ENCODE measurements at places on chromosomes 3 and 15.

DNA sequence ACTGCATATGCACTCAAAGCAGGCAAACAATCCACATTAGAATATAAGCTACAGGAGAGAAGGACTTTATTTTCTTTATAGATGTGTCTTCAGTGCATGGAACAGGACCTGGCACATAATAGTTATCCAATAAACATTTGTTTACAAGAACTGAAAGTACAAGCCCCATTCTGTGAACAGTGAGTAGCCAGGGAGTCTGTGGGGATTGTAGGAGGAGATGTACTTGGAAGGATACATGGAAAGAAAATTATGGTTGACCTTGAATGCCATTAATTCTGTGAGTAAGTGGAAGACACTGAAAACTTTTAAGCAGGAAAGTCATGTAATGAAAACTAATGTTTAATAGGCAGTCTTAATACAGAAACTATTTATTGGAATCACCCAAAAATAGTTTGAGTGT lies 28.3 kb downstream of the MASP1 start:
- no peak for DNase-seq

DNA sequence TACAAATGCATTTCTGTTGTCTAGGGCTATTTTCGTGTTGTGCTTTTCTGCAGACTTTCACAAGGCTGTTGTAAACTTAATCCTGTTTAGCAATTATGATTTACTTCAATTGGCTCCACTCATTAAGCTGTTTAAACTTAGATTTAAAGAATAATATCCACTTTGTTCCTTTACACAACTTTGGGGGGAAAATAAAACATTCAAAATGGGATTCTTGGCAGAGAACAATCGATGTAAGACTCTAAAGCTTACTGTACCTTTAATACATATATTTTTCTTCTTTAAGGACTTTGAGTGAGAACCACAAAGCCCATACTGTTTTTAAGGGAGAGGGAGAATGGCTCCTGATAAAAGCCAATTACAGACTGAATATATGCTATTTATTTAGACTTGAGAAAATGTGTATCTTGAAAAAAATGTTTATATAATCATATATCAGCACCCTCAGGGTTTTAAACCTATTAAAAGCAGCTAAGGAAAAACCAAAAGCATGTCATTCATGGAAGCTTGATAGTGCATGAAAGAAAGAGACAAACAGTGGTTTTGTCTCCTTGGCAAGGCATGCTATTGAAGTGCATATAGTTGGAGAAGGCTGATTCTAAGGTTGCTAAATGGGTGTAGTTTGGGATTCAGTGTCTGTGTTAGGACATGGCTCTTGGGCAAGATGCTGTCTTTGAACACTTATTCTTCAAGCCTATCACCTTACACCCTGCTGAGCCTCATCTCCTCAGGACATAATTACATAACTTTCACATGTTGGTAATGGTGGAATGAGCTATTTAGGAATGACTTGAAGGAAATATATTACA lies 293.4 kb upstream of the TBC1D5 start:
- DNase-seq, result no peak

DNA sequence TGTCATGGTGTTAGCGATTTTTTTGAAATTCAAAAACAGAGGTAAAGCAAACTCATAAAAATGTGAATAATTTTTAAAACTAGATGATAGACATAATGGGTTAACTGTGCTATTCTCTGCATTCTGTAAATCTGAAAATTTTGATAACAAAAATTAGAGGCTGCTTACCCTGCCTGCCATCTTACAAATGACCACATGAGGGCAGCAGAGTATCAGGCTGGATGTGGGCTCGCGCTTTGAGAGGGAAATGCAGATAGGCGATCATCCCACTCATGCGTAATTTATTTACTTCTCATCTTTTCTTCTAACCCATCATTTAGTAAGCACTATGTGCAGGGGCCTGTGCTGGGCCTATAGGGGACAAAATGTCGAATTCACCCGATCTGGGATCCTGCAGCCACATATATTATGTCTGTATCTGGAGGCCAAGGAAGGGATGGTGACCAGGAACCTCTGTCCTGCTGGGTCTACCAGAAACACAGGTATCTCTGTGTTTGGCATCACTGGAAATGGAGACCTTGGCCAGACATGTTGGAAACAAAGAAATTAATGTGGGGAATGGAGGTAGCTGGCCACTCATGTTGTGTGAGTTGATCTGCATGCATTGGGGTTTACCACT lies 7.8 kb upstream of the RAD18 start:
- peak; percentile 75 for DNase-seq

- DNase-seq, result peak; percentile 2
These were observed 48.7 kb upstream of the WDR72 start for GRCh38 chr15:53808058-53808706.

DNA sequence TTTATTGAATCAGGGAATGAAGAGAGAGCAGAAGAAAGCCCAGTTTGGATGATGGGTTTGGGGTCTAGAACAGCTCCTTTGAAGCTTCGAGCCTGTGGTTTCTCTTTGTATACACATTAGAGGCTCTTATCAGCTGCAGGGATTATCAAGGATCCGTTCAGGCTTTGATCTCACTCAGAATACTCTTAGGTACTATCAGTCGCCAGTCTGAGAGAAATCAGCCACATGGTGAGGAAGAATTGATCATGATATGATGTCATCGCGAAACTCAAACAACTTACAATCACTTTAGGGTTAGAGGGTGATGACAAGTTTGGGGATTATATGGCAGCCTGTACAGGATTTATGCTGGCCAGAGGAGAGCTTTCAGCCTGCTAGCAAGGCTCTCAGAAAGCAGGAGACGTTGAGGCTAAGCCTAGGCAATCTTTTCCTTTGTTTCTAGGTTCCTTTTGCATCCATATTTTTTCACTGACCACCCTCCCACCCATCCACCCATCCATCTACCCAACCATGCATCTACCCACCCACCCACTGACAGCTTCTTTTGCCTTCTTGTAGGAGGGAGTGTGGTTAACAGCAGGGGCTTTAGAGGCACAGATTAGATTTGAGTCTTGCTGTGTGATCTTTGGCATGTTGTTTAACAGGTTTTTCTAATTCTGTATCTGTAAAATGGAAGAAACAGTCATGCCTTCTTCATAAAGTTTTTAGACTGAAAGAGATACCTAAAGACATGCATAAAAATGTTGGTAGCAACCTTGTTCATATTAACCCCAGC lies 330.4 kb upstream of the LRRFIP2 start:
- peak; percentile 23 for DNase-seq

- DNase-seq, result no peak
These were observed 142.5 kb downstream of the HCN4 start for GRCh38 chr15:73226093-73226814.

DNA sequence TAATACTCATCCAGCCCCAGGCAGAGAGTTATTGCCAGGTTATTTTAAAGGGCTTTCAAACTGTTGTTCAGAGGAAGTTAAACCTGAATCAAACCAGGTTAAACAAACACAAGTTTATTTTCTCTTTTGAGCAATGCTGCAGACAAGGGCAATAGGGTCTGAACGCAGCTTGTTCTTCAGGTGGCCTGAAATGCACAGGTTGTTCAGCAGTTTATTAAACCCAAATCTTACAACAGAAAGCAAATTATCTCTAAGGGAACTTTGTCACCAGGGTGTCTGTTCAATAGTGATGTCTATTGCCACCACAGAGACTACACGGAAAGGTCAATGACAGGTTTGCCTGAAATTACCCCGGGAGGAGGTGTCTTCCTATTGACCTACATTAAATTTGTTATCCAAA lies 134.0 kb downstream of the IL5RA start:
- DNase-seq, result no peak

- DNase-seq, result no peak
These were observed 55.3 kb upstream of the ITGA11 start for GRCh38 chr15:68487087-68487843.

DNA sequence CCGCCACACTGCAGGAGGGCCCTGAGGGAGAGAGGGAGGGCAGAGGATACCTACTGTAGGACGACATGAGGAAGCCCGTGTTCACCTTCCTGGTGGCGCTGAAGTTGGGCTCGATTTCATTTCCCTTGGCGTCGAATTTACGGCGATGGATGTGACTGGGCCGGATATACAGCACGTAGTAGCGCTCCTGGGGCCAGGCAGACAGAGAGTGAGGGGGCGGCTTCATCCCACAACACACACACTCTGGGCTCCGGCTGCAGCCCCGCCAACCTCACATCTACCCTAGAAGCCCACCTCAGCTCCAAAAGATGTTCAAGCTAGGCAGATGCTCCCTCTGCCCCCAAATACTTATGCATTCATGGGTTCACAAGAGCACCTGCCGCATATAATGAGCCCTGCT lies 4.5 kb downstream of the ARPIN start:
- DNase-seq, result no peak

DNA sequence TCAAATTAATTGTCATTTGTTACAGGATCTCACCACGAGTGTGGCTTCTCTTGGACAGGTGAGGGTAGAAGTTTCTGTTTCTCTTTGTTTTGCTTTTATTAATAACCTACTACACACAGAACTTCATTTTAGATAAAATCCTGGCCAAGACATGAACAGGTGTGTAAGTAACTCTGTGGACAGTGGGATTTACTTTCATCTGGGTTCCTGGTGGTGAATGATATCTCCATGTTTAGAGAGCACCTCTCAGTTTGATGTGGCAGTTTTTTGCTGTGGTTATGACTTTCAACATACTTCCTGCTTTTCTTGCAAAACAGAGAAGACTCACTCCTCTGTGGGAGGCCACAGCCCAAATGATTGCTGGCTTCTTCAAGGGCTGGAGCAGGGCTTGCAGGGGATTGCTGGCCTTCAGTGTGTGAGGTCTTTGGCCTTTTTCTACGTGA lies 71.1 kb upstream of the XCR1 start:
- peak; percentile 94 for DNase-seq

GRCh38 chr3:77081240-77081661 lies 41.4 kb downstream of the ROBO2 start:
- no peak for DNase-seq

DNA sequence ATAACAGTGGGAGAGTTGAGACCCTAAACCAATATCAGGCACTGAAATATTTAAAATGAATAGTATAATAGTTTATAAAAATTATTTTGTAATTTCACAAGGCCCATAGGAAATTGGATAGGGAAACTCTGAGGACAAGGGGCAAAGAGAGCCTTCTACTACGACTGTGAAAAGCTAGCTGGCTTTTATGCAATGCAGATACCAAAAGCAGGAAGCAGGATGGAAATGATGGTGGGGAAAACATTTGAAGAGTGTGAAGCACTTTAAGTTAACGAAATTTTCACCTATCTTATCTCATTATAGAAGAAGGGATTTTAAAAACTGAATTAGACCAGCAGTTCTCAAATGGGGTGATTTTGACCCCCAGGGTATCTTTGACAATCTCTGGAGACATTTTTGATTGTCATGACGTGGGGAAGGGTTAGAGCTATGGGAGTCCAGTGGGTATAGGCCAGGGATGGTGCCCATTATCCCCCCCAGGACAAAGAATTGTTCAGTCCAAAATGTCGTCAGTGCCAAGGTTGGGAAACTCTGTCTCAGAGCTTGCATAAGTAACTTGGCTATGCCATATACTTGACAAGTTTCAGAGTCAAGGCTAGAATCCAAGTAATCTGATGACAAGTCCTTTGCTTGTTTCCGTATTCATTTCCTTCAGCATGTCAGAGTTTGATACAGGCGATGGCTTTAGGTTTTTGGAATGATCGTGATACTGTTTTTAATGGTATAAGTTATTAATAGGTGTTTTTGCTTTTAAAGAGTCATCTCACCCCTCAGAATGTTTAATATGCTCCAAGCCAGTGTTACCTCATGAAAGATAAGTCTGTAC lies 126.0 kb downstream of the IL5RA start:
- no peak for DNase-seq

GRCh38 chr3:180306691-180307090 lies 270.0 kb upstream of the PEX5L start:
- DNase-seq, result no peak

GRCh38 chr15:60648928-60649679 lies 170.2 kb upstream of the ICE2 start:
- peak; percentile 11 for DNase-seq

DNA sequence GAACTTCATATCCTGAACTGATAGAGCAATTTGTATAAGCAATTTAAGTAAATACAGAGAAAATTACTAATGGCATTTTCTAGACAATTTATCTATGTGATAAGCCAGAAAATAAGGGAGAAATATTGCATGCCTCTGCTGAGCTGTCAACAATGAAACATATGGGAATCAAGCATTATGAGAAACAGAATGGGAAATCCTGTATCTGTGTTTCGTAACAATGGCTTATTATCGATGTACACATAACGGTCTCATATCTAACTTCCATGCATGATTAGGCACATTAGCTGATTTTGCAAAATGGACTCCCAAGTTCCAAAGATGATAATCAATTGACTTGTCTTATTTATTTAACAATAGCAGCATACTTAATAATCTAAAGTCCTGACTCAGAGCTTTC lies 30.4 kb upstream of the KCNMB2 start:
- no peak for DNase-seq

- DNase-seq, result no peak
These were observed 73.0 kb downstream of the ATP1B3 start for GRCh38 chr3:141949399-141949798.

DNA sequence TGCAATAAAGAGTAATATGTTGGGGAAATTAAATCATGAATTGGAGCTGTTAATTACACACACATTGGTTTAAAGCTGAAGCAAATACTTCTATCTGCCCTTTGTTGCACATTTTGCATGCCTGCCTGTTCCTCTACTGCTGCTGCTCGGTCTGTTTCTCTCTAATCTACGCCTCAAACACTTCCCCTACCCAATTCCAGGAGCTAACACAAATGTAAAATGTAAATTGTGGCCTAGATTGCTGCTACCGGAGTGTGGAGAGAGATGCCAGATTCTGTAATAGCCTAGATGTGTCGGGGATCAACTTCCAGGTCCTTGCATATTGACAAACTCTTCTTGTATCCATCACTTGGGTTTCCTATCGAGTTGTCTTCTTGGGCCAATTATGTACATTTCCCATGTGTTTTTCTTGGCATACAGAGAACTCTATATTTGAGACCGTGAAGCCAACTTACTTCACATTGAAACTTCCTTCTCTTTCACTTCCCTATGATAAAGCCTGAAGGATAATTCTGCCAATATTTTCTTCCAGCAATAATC lies 450.4 kb upstream of the NR2F2 start:
- no peak for DNase-seq

GRCh38 chr3:117903226-117903625 lies 1131.4 kb downstream of the IGSF11 start:
- DNase-seq, result no peak
